ENCODE measurements at places on chromosomes 2 and 18.
A peak's percentile ranks its signal among the peaks of the same experiment; 100 is the strongest.

DNA sequence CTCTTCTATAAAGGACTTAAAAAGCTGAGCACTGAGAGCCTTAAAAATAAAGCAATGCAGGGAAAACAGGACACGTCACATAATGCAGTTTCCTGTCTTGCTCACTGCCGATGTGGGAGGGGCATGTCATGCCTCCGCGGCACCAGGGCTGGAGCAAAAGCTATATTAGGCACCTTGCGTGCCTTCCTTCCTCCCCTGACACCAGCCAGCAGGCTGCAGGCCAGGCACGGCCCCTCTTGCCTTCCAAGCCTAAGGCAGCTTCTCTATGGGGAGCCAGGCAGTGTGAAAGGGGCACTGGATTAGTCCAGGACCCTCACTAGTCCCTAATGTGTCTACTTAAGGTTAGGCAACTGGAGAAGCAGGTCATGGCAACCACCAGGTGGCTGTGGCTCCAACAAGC, 26.3 kb downstream of the MRPL35 start:
- DNase-seq: no peak

- no peak for DNase-seq
These were observed 113.5 kb downstream of the CSRNP3 start for GRCh38 chr2:165582863-165583506.

- DNase-seq: peak; percentile 75
These were observed 186.3 kb downstream of the TCF4 start for GRCh38 chr18:55401638-55402191.

DNA sequence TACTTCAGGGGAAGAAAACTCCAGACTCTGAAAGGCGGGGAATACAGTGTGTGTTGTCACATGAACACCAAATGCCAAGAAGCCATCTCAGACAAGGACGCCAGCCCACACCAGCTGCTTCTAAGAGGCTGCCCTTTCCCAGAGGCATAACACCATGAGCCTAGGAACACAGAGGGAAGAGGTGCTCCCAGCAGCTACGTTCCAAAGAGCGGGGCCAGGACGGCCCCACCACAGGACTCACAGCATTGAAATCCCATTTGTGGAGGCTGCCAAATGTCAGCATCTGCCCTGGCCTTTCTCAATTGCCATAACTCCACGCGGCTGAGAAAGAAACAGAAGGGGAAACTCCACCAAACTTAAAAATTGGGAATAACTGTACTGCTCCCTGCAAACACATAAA, 20.1 kb upstream of the ID2 start:
- DNase-seq: no peak

- DNase-seq: peak; percentile 86
These were observed 2.4 kb downstream of the SMAD7 start for GRCh38 chr18:48948112-48949049.

Measured in endodermal cell (in vitro differentiated cells).